Stimulated activated effector memory CD8-positive, alpha-beta T cell treated with anti-CD3 and anti-CD28 coated beads, Interleukin-12 subunit alpha, Interleukin-12 subunit beta, amount 100 ng/mL, for 72 hours (primary cell): ENCODE measurements at places on chromosomes 1 and 21.
A peak's percentile ranks its signal among the peaks of the same experiment; 100 is the strongest.

GRCh38 chr1:168379104-168379860 lies 98.6 kb downstream of the TBX19 start:
- no peak for DNase-seq

DNA sequence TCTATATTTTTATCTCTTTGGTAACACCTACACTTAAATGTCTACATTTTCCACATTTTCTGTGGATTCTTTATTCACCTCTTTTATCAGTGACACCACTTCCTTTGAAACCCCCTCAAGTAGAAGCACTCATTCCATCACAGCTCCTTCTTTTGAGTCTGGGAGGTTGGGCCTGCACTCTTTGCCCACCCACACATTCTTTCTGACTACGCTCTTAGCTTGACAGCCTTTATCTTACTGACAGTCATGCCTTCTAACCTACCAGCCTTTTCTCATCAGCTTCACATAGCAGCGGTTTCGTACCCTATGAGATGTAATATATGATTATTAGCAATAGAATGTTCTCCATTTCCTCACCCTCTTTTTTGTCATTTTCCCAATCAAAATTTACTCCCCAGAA lies 151.9 kb downstream of the TNFSF18 start:
- no peak for DNase-seq

GRCh38 chr1:7356079-7356478 lies 415.0 kb upstream of the VAMP3 start:
- DNase-seq = no peak

- DNase-seq = no peak
These were observed 49.9 kb downstream of the IRF2BP2 start for GRCh38 chr1:234559902-234560676.

GRCh38 chr1:115447672-115448071 lies 109.6 kb upstream of the NGF start:
- no peak for DNase-seq

DNA sequence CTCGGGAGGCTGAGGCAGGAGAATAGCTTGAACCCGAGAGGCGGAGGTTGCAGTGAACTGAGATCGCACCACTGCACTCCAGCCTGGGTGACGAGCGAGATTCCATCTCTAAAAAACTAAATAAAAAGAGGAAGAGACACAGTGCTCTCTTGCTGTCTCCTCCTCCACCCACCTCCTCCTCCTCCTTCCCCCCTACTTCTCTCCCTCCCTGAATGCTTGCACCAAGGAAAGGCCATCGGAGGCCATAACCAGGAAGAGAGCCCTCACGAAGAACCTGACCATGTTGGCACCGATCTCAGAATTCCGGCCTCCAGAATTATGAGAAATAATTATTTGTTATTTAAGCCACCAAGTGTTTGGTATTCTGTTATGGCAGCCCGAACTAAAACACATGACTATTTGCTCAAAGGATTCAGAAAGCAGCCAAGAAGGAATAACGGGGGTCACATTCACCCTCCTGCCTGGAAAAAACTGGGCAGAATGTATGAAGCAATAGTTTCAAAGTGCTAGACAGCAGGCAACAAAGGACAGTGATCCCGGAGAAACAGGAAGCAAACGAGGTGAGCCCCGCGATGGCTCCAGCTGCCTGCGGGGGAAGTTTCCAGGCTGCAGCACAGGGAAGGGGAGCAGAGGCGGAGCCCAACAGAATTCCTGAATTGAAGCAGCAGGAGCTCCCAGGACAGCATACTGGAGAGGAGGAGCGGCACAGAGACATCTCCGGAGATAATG lies 35.8 kb downstream of the LDLRAD1 start:
- DNase-seq = no peak

- peak; percentile 83 for DNase-seq
These were observed 159.2 kb downstream of the RUNX1 start for GRCh38 chr21:34889676-34890469.
